ENCODE measurements at places on chromosomes 16 and 17.
A peak's percentile ranks its signal among the peaks of the same experiment; 100 is the strongest.

DNA sequence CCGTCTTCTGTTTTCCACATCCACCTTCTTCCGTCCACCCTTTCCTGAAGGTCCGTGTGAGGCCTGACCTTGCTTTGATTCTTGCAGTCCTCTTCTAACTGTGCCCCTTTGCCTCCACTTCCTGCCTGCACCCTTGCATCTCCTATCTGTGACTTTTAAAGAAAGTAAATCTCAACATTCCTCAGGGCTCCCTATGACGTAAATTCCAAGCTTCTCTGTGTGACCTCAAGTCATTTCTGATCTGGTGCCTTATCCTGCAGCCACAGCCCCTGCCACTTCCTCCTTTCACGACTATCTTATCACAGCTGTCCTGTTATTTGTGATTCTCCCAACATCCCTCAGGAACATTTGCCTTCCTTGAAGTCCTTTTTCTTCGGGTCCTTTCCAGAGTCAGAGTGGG is 520.5 kb downstream of the CDH13 start:
- no peak for DNase-seq

GRCh38 chr16:61792194-61792909 is 243.9 kb downstream of the CDH8 start:
- no peak for DNase-seq

GRCh38 chr17:43671031-43671692 is 9.4 kb upstream of the MEOX1 start:
- no peak for DNase-seq

DNA sequence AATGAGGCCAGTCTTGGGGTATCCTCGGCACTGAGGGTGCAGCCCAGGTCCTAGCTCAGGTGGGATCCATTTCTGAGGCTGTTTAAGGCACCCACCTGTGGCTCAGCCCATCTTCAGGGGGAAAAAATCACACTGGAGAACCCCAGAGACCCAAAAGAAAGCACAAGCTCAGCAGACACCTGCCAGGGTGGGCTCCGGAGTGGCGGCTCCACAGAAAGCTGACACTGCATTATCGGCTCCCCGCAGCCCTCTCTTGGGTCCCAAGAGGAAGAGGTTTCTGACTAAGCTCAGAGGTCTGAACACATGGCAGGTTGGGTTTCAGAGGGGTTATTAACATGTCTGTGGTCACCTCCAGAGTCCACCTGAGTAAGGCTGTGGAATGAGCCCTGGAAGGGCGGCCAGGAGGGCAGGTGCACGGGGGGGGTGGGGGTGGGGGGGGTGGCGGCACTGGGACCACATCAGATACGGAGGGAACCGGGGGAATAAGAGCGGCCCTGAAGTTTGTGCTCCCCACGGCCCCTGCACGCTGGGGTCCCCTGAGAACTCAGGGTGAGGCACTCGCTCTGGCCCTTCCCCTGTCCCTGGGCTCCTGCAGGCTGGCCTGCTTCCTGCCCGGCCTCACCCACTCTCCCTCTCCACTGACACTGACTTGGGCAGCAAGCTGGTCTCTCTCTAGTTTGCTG is 79.5 kb downstream of the TIMM22 start:
- DNase-seq = no peak

GRCh38 chr16:22625967-22626366 is 115.3 kb downstream of the NPIPB5 start:
- no peak for DNase-seq

- no peak for DNase-seq
These were observed 146.3 kb upstream of the FOXF1 start for GRCh38 chr16:86363836-86364618.

GRCh38 chr17:65712383-65713267 is 151.2 kb upstream of the AXIN2 start:
- DNase-seq = no peak

DNA sequence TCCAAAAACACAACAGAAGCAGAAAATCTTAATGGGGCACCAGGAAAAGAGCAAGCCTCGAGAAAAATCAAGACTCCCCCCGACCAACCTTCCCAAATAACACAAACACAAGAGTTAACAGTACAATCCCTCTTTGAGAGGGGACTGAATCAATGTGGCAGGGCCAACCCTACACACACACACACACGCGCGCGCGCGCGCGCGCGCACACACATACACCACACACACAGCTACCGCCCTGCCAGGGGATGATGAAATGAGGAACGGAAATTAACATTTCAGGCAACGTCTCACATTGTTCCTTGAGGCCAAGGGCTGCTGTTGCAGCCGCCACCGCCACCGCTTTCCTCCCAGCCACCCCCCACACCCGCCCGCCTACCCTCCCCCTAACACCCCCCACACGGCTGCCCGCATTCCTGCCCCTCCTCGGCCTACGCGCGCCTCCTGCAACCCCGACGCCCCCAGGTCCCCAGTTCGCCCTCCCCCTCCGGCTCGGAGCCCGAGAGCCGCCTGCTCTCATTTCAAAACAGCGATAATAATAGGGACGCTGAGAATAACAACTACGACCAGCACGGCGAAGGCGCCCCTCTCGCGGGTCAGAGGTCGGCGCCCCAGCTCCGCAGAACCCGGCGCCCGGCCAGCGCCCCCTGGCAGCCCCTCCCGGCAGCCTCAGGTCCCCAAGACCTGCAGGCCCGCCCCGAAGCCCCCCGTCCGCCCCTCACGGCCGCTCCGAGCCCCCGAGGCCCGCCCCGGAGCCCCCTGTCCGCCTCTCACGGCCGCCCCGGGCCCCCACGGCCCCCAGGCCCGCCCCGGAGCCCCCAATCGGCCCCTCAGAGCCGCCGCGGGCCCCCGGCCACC is 1.1 kb downstream of the ANKRD11 start:
- peak; percentile 81 for DNase-seq

DNA sequence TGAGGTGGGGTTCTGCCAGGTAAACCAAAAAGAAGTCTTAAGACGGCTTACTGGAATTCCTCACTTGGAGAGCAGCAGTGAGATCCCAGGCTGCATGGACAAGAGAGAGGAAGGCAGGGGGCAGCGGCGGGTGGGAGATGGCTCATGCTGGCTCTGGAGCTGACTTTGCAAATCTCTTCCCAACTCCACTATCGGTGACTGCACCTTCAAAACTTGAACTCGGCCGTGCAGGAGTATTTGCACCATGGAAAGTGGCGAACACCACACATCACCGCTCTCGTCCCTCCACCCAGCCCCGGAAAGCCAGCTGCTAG is 16.7 kb downstream of the CA5A start:
- DNase-seq = no peak

DNA sequence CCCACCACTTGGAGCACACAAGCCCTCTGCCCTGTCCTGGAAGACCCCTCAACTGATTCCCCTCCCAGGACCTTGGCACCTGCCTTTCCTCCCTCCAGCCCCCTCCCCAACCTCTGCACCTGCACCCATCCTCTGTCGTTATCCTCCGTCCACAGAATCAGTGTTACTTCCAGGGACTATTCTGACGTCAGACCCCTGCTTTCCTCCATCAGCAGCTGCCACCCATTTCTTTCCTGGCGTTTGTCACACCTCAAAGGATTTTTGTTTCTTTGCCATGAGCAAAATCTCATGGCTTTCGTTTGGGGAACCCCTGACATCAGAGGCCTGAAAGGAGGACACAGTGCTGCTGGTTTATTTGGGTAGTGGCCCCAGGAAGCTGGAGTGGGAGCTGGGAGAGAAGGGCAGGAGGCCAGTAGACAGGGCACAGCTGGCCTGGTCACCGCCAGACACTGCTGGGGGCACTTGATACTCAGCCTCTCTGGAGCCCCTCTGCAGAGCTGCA is 68.4 kb downstream of the SOCS1 start:
- DNase-seq = no peak

- no peak for DNase-seq
These were observed 170.3 kb downstream of the MAF start for GRCh38 chr16:79430191-79430678.
